AG08395 (cell line): ENCODE measurements at places on chromosomes 7 and 10.

- DNase-seq, result no peak
These were observed 6.6 kb downstream of the EZH2 start for GRCh38 chr7:148877517-148877916.

GRCh38 chr10:60753152-60753551 lies 25.1 kb upstream of the CDK1 start:
- no peak for DNase-seq

- DNase-seq, result no peak
These were observed 410.8 kb downstream of the MDFIC start for GRCh38 chr7:115332691-115333090.

GRCh38 chr10:70034232-70034631 lies 18.4 kb upstream of the MACROH2A2 start:
- no peak for DNase-seq

DNA sequence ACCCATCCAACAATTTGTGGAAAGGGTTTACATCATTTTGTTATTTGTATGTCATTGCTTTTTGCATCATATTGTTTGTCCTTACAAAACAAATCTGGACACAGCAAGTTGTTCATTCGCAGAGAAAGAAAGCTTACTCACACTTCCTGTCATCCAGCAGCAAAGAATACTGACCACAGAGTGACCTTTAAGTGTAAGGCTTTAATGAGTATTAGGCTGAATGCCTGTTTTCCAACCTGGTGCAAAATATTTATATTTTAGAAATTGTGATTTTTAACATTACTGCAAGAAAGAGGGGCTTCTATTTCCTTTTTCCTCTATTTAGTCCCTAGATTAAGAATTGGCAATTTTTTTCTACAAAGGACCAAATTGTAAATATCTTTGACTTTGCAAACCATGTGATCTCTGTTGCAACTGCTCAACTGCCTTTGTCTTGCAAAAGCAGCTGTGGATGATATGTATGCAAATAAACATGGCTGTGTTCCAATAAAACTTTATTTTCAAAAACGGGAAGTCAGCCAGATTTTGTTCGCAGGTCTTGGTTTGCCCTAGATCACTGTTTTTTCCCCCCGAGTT lies 27.8 kb upstream of the ITGB1 start:
- DNase-seq, result peak; percentile 56

DNA sequence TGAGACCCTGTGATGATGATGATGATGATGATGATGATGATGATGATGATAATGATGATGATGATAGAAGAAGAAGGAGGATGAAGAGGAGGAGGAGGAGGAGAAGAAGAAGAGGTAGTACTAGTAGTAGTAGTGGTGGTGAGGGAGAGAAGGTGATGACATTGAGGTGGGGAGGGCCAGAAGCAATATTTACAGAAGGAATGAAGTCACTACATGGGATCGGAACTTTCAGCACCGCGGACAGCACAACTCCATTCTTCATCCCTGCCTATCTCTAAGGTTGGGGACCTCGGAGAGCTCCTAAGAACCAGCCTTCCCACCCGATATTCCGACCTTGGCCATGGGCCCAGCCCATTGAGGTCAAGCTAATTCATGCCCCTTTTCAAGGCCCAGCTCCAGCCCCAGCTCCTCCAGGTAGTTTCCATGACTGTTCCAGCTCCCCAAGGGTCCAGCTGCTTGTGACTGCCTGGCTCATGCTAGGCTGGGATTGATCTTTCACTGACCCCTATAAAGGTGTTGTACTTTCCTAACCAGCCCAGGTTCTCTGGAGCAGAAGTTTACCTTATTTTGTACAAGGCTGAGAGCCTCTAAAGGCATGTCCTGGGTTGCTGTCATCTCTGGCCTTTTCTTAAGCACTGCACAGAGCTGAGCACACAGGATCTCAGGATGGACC lies 10.3 kb downstream of the CRHR2 start:
- peak; percentile 82 for DNase-seq

DNA sequence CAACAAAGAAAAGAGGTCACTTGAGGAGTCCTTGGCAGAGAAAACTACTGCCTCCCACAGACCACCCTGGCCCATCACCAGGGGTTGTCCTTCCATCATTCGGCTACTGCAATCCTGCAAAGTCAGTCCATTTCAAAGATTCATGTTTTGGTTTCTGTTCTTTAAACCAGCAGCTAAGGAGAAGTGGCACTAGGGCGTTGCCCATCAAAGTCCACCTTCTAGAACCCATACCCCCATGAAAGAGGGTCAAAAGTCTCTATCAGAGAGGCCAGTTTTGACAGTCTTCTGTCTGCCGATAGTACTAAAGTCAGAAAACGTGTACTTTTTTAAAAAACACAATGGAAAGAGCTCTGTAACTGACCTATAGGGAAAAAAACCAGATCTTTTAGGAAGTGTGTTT lies 14.4 kb downstream of the CCDC6 start:
- no peak for DNase-seq

GRCh38 chr10:131750973-131751826 lies 149.6 kb upstream of the PPP2R2D start:
- DNase-seq, result no peak

DNA sequence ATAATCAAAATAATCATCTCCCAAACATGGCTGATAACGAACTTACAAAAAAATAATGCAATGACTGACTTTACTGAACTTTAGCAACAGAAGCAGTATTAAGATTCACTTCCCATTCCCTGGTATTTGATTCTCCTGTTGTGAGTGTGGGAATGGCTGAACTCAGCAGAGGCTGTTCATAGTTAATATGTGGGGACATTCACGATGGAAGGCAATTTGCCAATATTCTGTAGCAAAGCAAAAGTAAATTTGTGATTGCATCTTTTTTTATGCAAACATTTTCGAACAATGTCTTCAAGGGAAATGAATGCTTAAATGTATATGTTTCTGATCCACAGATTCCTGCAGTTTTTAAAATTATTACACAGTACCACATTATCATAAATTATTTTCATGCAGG lies 431.7 kb upstream of the KLF6 start:
- DNase-seq, result no peak

DNA sequence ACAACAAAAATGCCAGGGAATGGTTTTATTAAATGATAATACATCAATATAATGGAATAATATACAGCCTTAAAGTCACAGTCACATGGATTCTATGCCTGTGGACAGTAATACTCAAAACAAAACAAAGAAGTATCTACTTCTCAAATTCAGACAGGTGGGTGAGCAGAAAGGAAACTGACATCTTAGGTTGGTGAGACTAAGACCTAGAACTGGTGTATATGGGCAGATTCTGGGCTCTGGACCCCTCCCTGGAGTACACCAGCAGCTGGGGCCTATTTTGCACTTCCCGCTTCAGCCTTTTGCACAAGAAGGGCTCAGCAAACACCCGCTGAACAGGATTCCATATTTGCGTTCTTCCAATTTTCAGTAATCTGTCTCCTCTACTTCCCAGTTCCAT lies 5.4 kb upstream of the FIS1 start:
- DNase-seq, result no peak

DNA sequence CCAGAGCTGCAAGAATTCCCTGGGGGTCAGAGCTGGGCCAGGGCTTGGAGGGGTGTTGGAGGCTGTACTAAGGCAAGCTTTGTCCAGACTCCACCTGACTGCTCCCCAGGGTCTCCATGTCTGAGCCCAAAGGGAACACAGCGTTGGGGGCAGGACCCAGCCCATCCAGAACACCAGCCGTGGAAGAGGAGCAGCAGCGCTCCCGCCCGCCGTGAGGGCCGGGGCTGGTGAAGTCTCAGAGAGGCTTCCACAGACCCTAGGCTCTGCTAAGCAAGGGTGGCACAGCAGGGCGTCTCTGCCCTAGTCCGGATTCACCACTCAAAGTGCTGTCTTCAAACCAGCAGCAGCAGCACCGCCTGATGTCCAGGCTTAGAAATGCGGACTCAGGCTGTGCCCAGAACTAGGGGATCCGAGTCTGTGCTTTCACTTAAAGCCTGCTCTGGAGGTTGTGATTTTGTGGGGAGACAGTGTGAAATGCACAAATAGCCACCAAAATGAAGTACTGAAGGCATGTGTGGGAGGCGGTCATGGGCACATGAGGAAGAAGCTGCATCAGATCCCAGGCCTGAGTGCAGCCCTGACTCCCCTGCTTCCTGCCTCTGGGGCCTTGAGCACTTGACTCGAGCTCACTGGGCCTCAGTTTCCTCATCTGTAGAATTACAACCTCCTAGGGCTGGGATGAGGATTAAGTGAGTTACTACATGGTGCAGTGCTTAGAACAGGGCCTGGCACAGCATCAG lies 16.6 kb upstream of the AQP1 start:
- DNase-seq, result no peak

GRCh38 chr10:86047588-86047987 lies 319.0 kb downstream of the GRID1 start:
- DNase-seq, result no peak

DNA sequence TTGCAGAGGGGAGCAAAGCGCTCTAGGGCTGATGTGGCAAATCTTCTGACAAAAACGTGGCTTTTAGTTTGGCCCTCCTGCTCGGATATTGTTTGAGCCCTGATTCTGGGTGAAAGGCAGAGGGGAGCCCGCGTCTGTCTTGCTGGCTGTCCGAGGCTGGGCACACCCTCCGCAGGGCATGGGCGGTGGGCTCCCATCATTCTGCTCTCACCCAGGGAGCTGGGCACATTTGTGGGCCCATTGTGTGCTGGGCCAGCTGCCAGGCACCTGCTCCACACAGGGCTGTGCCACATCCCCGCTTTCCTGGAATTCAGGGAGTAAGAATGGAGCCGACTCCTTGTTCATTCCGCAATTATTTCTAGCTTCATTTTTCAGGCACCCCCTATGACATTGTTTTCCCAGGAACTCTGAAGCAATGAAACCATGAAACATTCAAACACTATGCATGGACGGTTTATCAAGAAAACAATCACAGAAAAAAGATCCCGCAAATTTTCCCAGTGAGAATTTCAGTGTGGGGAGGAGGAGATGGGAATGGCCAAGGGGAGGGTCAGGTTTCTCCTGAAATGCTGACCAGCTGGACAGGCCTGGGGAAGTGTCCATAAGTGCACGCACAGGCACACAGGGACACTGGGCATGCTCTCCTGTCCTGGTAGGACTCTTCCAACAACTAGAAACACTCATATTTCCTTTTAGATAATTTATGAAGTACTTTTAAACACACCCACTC lies 341.1 kb downstream of the CXCL12 start:
- no peak for DNase-seq

- DNase-seq, result no peak
These were observed 4.8 kb downstream of the GCC1 start for GRCh38 chr7:127580612-127581011.

GRCh38 chr7:140304191-140304799 lies 94.0 kb downstream of the SLC37A3 start:
- no peak for DNase-seq

GRCh38 chr10:86123715-86124114 lies 242.9 kb downstream of the GRID1 start:
- DNase-seq, result no peak

DNA sequence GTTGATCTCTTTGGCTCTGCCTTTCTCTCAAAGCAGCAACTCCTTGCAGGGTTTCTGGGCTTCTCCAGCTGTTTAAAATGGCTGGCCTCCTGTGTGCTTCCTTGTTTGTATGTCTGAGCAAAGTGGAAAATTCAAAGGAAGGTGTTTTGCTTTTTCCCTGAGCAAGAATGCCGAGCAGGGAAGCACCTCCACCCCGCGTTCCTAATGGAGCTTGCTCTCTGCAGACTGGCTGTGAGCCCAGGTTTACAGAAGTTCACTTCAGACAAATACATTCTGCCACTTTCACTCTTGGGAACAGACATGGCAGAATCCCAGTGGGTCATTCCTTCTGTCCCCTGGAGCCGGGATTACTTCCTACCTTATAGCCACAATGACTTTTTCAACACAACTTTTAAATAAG lies 181.8 kb upstream of the AGK start:
- no peak for DNase-seq

DNA sequence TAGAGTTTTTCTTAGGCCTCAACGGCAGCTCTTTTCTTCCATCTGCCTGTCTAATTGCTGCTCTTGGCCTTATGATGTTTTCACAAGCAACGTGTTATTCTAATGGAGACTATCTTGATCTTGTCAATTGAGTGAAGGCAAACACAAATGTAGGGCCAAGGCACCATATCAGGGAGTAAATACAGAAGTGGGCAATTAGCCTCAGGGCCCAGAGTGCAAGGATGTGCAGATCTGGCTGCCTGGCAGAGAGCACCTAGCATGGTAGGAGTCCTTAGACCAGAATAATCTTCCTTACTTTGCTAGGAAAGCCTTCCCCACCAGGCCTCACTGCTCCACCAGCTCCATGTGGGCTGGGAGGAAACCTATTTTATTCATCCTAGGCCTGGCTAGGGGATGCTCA lies 590.9 kb downstream of the LRMDA start:
- no peak for DNase-seq

- peak; percentile 71 for DNase-seq
These were observed 159.1 kb downstream of the DGKI start for GRCh38 chr7:137687556-137688265.

DNA sequence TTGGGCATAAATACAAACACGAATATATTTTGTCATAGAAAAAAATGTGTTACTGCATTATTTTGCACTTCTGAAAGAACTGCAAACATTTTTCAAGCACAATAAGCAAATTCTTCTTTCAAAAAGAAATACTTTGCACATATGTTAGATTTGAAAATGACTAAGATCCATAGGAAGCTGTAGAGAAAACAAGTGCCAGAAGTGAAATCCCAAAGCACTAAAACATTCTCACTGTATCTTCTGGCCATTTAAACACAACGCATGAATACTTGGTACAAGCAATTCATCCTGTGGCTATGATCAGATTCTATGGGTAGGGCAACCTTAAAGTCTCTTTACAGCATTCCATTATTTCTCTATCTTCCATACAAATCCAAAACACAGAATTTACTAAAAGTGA lies 225.4 kb upstream of the IMMP2L start:
- DNase-seq, result no peak

GRCh38 chr10:93541402-93542357 lies 24.8 kb upstream of the FFAR4 start:
- DNase-seq, result peak; percentile 61

DNA sequence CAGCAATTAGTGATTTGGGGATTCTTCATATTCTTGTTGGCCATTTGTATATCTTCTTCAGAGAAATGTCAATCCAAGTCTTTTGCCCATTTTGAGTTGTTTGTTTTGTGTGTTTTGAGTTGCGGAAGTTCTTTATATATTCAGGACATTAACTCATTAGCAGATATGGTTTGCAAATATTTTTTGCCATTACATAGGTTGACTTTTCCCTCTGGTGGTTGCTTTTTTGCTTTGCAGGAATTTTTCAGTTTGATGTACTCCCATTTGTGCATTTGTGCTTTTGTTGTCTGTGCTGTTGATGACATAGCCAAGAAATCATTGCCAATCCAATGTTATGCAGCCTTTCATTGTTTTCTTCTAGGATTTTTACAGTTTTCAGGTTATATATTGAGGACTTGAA lies 63.6 kb upstream of the DNAJC1 start:
- DNase-seq, result no peak

DNA sequence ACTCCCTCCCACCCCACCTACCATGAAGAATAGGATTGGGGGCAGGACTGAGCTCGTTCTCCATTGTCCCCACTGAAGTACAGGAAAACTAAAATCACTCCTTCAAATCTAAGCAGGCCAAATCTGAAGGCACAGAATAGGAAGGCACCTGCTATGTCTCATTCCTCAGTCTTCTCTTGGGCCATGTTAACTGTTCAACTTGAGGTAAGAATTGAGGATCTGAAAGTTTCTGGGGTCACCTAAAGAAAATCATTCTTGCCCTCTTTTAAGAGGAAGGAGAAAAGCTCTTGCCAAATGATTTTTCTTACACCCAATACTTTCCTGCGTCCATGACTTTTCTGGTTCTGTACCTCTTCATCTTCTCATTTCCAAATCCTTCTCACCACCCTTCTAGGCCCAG lies 4.9 kb downstream of the CPN1 start:
- no peak for DNase-seq
